ENCODE measurements at places on chromosomes 5 and 9.

DNA sequence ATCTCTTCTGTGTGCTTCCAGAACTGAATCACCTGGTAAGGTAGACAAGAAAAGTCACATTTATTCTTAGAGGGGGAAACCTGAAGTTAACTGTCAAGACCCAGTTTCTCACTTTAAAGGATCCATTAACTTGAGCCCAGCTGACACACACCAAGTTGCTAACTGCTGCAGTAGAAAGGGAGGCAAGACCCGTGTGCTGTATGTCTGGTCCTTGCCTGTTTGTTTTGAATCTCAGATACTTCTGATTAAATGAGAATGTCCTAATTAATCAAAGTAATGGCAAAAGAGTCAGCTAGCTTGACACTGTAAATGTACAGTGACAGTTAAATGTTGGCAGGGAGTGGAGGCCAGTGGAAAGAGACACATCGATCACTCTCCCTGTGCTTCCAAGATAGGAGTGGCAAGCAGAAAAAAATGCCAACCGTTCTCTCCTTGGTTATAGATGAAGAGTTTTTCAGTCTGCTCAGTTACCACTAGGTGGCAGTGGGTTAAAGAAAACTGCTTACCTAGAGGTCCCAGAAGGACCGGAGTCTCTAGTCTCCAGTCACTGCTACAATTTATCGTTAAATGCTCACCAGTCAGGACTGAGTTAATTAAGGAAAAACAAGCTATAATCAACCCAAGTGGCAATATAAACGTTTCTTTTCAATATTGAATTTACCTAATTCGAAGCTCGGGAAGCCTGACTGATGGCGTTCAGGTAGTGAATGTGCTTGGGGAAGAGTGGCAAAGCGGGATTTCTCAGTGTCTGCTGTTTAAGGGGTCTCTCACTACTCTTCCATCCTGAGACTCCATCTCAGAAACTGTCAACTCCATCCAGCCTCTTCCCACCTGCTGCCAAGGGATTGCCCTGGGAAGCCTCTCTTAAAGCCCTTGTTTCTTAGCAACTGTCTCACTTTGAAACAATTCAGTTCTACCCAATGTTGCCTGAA lies 18.4 kb downstream of the LSM11 start:
- peak; percentile 32 for DNase-seq

GRCh38 chr9:74771262-74771585 lies 116.5 kb downstream of the TRPM6 start:
- DNase-seq, result no peak

GRCh38 chr9:129906298-129906697 lies 71.0 kb downstream of the USP20 start:
- DNase-seq, result no peak

GRCh38 chr9:125568621-125569020 lies 138.4 kb downstream of the MAPKAP1 start:
- no peak for DNase-seq

- no peak for DNase-seq
These were observed 437.3 kb downstream of the DTWD2 start for GRCh38 chr5:118551031-118551430.

- no peak for DNase-seq
These were observed 55.9 kb upstream of the ORM1 start for GRCh38 chr9:114266969-114267368.

- DNase-seq, result no peak
These were observed 129.6 kb upstream of the PPP1R26 start for GRCh38 chr9:135350003-135350315.

DNA sequence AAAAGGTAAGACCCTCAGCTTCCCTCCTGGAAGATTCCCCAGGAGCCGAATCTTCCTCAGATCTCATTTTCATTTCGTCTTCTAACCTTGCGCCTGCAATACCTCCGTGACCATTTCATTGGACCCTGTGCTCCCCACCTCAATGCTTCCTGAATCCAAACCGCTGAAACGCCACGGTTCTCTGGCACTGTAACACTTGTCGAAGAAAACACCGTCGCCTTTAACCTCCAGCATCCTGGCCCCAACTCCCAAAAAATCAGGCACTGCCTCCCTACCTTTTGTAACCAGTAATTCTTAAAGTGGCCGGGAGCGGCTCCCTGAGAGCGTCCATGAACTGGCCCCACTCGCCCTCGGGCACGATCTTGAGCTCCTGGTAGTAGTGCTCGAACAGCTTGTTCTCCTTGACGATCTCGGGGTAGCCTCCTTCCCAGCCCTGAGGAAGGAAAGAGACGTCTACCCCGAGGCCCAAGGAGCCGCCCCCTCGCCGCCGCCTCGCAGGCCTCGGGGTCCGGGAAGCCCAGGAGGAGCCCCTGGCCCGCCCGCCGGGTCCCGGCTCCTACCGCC lies 438 bp downstream of the NSUN2 start:
- DNase-seq, result no peak

DNA sequence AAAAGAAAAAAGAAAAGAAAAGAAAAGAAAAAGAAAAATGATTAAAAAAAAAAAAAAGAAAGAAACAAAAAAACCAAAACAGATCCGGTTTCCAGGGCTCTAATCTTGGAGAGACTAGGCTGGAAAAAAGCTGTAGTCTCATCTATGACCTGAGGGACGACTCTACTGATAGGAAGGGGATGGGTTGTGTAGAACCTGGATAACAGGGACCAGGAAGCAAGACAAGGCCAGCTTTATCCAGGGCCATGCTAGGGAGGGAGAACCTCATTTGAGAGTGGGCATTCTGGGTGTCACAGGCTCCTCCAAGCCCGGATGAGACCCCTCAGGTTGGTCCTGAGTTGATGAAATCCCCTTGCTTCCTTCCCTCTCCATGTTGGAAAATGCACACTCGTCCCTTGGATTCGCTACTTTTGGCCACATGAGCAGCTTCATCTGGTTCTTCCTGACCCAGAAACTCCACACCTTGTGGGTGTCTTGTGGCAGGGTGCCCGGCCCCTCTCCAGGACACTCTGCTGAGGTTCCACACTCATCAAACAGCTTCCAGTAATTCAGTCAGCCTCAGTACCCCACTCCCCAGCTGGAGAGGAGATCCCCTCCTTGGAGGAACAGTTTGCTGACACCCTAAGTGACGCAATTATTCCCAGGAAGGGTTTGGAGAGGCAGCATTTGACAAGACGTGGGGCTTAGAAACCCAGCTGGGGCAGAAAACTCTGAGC lies 71.1 kb upstream of the LHFPL2 start:
- no peak for DNase-seq

DNA sequence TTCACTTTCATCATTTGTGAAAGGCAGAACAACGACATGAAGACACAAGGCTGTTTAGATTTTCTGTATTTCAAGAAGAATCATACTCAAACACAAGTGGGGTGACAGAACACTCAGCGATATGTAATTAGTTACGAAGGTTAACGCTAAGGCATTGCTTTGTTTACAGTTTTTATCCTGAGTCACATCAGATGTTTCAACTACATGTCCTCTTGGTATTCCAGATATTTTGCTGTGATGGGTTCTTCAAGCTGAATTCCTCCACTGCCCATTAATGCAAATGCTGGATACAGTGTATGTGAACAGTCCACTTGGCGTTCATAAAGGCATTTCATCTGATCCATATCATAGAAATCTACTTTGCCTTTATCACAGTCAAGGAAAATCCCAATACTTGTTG lies 43.4 kb downstream of the TRIM36 start:
- no peak for DNase-seq

DNA sequence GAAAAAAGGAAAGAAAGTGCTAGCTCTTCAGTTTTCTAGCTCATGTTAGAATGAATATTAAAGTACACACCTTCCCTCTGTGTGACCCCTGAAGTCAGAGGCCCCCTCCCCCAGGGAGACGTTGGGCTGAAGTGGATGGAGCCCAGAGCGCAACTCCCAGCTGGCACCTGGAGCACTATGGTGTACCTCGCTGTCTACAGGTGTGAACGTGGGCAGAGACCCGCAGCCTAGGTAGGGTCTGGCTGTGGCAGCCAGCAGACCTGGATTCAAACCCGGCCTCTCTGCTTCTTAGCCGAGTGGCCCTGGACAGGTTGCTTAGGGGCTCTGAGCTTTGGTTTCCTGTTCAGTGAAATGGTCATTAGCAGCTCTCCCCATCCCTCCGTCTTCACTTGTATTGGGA lies 6.3 kb downstream of the TOR2A start:
- no peak for DNase-seq

- no peak for DNase-seq
These were observed 1067.6 kb upstream of the DMAC1 start for GRCh38 chr9:8867148-8867547.

- DNase-seq, result no peak
These were observed 99.4 kb downstream of the OXCT1 start for GRCh38 chr5:41770799-41771198.

DNA sequence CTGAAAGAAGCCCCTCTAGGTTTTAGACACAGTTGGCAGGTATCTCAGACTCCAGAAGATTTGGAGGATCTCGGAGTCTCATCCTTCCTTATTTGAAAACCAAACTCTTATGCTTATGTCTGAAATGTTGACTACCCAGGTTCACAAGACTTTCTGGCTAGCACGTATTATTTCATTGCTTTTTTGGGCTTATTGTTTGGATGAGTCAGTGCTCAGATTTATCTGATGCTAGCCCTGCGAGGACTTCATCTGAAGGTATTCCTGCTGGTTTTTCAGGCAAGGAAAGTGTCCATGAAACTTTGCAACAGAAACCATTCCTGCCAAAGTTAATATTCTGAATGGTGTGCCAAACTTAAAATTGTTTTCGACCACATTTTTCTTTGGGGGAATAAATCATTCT lies 8.5 kb downstream of the OSTF1 start:
- no peak for DNase-seq

GRCh38 chr5:14512574-14512973 lies 69.0 kb upstream of the OTULINL start:
- DNase-seq, result no peak

GRCh38 chr5:1732238-1732941 lies 67.2 kb downstream of the MRPL36 start:
- no peak for DNase-seq

- no peak for DNase-seq
These were observed 4.9 kb downstream of the TPRN start for GRCh38 chr9:137195525-137196220.

GRCh38 chr9:137685741-137686420 lies 67.1 kb downstream of the EHMT1 start:
- no peak for DNase-seq

GRCh38 chr9:33154371-33154770 lies 12.8 kb downstream of the B4GALT1 start:
- no peak for DNase-seq

All from GM18507 (cell line).